MCF 10A (cell line): ENCODE measurements at places on chromosomes 12 and 14. TPM values are rescaled to one million over a fixed set of nuclear protein-coding genes. Genes with fewer than 3 reads are reported as not detected.

- H3K4me3 ChIP-seq = peak overlapping the region; percentile 63
- peak; percentile 96 for DNase-seq
- H3K27ac ChIP-seq = peak overlapping the region; percentile 94
- H3K4me1 ChIP-seq = peaks cover 52% of the 10 kb centered on the region
- peaks cover 62% of the 10 kb centered on the region for H3K36me3 ChIP-seq
Observed at GRCh38 chr12:108696111-108696995, 35.0 kb downstream of the CORO1C start.

GRCh38 chr14:99713972-99714371 lies 29.9 kb downstream of the CYP46A1 start:
- H3K4me3 ChIP-seq = no peak overlapping the region
- no peak overlapping the region for H3K27ac ChIP-seq
- no peaks in the 10 kb centered on the region for H3K27me3 ChIP-seq
- no peaks in the 10 kb centered on the region for H3K36me3 ChIP-seq

DNA sequence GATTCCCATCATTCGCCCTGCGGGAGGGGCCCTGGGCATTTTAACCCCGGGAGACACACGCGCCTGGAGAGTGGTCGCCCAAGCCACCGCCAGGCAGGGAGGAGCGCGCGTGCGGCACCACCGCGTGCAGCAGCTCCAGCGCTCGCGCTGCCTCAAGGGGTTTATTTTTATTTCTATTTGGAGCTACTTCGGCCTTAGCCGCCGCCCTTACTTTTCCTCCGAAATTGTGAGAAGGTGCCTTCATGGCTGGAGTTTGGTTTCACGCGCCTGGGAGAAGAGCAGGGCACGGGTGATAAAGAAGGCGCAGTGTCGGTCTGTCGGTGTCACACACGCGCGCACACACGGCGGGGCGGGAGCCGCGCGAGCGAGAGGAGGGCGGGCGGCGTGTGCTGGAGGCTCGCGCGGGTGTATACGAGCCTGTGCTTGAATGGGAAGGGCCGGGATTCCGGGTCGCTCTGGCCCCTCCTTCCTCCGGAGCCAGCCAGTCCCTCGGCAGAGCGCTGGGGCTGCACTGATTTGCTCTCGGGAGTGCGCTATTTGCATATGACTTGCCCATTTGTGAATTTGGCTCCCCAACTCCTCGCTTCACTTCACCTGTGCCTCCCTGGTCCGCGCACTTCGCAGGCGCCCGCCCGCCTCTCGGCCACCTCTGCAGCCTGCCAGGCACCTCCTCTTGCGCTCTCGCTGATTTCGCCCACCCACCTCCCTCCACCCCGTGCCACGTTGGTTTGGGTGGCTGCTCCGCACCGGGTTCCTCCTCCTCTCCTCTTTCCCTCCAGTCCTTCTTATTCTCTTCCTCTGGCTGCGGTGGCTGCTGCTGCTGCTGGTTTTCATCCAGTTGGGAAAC lies 932.3 kb downstream of the DIO2 start:
- peak overlapping the region; percentile 52 for H3K27ac ChIP-seq
- H3K36me3 ChIP-seq = no peaks in the 10 kb centered on the region
- H3K4me3 ChIP-seq = peak overlapping the region; percentile 81
- H3K4me1 ChIP-seq = no peaks in the 10 kb centered on the region
- H3K27me3 ChIP-seq = peaks cover 76% of the 10 kb centered on the region

The KRAS gene
- total RNA-seq = 17.6 and 21.7 TPM in 2 replicates

DNA sequence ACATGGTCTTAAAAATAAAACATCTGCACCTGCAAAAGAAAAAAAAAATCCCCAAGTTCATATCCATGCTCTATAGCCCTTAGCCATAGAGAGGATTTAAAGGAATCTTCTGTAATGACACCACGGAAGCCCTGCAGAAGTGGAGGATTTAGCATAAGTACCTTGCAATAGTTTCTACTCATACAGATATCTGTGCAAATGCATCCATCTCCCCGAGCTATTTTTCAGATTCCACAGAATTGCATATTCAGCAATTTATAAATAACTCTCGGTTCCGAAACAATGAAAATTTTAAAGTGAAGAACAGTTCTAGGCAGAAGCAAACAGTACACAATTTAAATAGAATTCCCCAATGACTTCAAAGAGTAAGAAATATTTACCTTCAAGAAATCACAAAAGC lies 424 bp downstream of the IGF1 start:
- H3K27me3 ChIP-seq = no peaks in the 10 kb centered on the region
- H3K36me3 ChIP-seq = no peaks in the 10 kb centered on the region
- H3K4me1 ChIP-seq = peaks cover 9% of the 10 kb centered on the region
- no peak overlapping the region for H3K4me3 ChIP-seq
- H3K27ac ChIP-seq = no peak overlapping the region
- no peak for DNase-seq

The ALG10 gene
- 7.6 and 7.8 TPM in 2 replicates for total RNA-seq

GRCh38 chr14:34063470-34064164 lies 112.7 kb upstream of the EGLN3 start:
- H3K4me1 ChIP-seq = peaks cover 13% of the 10 kb centered on the region
- H3K27me3 ChIP-seq = no peaks in the 10 kb centered on the region
- DNase-seq = no peak
- no peak overlapping the region for H3K27ac ChIP-seq
- H3K4me3 ChIP-seq = no peak overlapping the region

The MVK gene
- total RNA-seq = 15.5 and 17.1 TPM in 2 replicates

GRCh38 chr12:6195665-6196535 lies 4.3 kb upstream of the CD9 start:
- DNase-seq = peak; percentile 92
- peaks cover 27% of the 10 kb centered on the region for H3K4me1 ChIP-seq
- no peak overlapping the region for H3K4me3 ChIP-seq
- peaks cover 12% of the 10 kb centered on the region for H3K27me3 ChIP-seq

The PLCZ1 gene
- total RNA-seq = not detected in 2 replicates

The OR4E2 gene
- not detected in 2 replicates for total RNA-seq

The GPX2 gene
- total RNA-seq = not detected in 2 replicates

The CIROP gene
- total RNA-seq = not detected in 2 replicates

DNA sequence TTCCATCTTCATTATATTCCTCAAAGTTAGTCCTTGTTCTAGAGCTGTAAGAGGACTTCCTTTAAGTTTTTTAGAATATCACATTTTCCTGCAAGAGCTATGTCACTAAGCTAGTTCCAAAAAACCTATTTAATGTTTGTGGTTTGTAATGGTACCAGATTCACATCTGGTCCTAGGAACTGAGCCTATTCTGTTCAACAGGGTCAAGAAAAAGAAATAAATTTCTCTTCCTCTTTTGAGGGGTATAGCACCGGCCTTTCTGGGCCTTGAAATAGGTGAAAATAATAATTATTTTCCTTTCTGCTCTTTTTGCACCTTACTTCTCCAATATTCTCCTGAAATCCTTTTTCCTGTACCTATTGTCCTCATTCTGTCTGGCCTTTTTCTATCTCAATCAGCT lies 3.6 kb upstream of the STXBP6 start:
- DNase-seq = no peak
- peaks cover 26% of the 10 kb centered on the region for H3K27me3 ChIP-seq
- peaks cover 14% of the 10 kb centered on the region for H3K4me1 ChIP-seq
- H3K36me3 ChIP-seq = no peaks in the 10 kb centered on the region

GRCh38 chr12:65533177-65533883 lies 254.8 kb downstream of the MSRB3 start:
- peak overlapping the region; percentile 87 for H3K27ac ChIP-seq
- DNase-seq = peak; percentile 18
- no peaks in the 10 kb centered on the region for H3K27me3 ChIP-seq

- H3K4me3 ChIP-seq = no peak overlapping the region
- no peak for DNase-seq
- H3K4me1 ChIP-seq = no peaks in the 10 kb centered on the region
Observed at GRCh38 chr12:130391186-130391585, 53.5 kb downstream of the PIWIL1 start.

DNA sequence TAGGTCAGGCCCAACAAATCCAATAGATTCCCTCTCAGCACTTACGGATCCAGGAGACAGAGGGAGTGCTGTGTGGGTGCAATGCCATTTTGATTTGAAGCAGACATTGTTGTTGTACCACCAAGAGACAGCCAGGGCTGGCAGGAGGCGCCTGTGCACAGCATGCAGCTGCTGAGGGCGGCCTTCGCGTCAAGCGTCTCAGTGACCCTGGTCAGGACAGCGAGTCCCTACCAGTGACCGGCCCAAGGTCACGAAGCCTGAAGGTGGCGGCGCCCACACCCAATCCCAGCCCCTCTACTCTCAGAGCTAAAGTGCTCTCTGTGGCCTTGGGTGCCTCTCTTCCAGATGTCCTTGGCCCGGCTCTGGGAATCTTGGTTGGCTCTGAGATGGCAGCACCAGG lies 40.5 kb downstream of the PRMT8 start:
- DNase-seq = no peak
- peaks cover 6% of the 10 kb centered on the region for H3K36me3 ChIP-seq
- H3K27ac ChIP-seq = no peak overlapping the region
- H3K4me1 ChIP-seq = no peaks in the 10 kb centered on the region
- no peaks in the 10 kb centered on the region for H3K27me3 ChIP-seq

- H3K27ac ChIP-seq = peak overlapping the region; percentile 43
- H3K4me3 ChIP-seq = no peak overlapping the region
- DNase-seq = no peak
- no peaks in the 10 kb centered on the region for H3K27me3 ChIP-seq
- no peaks in the 10 kb centered on the region for H3K36me3 ChIP-seq
- peaks cover 10% of the 10 kb centered on the region for H3K4me1 ChIP-seq
Observed at GRCh38 chr14:32744811-32745445, 193.8 kb upstream of the NPAS3 start.

DNA sequence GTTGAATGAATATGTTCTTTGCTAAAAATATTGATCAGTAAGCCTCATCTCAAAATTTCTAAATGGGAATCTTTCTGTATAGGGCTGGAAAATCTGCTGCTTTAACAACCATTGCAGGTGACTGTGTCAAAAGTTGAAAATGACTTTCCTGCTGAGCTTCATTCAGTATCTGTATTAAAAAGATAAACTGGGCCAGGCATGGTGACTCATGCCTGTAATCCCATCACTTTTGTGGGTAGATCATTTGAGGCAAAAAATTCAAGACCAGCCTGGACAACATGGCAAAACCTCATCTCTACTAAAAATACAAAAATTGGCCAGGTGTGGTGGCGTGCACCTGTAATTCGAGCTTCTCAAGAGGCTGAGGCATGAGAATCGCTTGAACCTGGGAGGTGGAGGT lies 213.7 kb upstream of the SYT10 start:
- no peak for DNase-seq
- H3K36me3 ChIP-seq = no peaks in the 10 kb centered on the region
- no peak overlapping the region for H3K27ac ChIP-seq

DNA sequence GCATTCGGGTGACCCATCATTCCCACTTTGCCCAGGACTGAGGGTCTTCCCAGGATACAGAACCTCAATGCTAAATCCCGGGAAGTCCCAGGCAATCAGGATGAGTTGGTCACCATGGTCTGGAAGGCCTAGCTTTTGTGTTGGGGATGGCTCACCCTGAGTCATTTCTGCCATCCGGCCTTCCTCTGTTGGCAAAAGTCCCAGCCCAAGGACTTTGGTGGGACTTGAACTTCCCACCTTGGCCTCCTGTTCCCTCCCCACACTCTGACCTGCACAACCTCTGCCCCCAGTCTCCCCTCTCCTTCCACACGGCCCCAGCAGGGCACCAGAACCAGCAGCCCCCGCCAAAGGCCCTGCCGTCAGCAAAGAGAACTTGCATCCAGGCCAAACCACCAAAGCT lies 24.6 kb upstream of the NCOR2 start:
- peaks cover 22% of the 10 kb centered on the region for H3K4me1 ChIP-seq
- no peak overlapping the region for H3K4me3 ChIP-seq
- H3K36me3 ChIP-seq = no peaks in the 10 kb centered on the region
- no peaks in the 10 kb centered on the region for H3K27me3 ChIP-seq
- peak; percentile 77 for DNase-seq

DNA sequence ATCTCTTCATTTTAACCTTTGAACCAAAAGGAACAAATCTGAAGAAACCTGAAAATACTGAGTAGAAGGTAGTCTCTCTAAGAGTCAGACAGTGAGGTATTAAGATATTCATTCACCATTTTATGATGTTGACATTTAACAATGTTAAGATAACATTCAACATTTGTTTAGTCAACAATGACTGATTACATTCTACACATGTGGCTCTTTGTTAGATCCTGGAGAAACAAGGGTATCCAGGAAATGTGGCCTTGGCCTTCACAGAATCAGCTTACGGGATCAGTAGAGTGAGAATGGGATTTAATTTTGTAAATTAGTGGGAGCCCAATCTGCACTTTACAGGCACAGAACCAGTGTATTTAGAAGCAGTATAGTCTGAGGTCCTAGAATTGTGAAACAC lies 355.5 kb downstream of the KCNH5 start:
- peaks cover 5% of the 10 kb centered on the region for H3K36me3 ChIP-seq
- H3K27me3 ChIP-seq = no peaks in the 10 kb centered on the region
- DNase-seq = no peak
- H3K27ac ChIP-seq = no peak overlapping the region

DNA sequence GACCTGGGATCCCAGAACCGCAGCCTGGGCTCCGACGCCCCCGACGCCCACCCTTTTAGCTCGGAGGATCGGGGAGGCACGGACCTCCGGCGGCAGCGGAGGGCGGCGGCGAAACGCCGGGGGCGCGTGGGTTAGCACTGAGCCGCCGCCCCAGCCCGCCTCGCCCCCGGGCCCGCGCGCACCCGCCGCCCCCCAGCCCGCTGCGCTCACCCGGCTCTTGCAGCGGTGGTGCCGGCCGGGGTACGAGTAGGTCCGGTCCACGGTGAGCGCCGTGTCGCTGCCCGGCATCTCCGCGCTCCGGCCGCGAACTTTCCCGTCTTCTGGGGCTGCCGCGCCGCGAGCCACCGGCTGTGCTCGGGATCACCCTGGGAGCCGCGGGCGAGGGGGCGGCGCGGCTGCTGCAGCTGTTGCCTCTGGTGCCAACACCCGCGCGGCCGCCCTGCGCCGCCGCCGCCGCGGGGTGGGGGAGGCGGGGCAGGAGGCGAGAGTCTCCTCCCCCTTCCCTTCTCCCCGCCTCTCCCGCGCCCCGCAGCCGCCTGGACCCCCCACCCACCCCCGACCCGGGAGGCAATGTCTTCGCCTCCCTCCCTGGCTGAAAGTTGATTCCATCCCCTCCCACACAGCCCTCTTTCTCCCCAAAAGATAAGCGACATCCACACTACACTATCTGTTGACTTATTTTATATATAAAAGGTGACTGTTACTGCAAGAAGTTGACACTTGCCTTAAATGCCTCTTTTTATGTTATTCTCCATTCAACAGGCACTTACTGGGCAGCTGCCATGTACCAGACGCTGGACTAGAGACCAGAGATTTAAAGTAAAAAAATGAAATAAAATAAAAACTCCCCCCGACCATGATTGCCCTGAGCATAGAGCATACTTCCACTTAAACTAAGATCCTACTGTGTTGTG lies at the start of gene TMCC3:
Gene TMCC3 (minus strand): TSS at position 415 of the 914 bp plus-strand sequence. CDS start 127 bp downstream, at position 288.
- no peaks in the 10 kb centered on the region for H3K27me3 ChIP-seq
- DNase-seq = peak; percentile 42
- peaks cover 8% of the 10 kb centered on the region for H3K4me1 ChIP-seq

DNA sequence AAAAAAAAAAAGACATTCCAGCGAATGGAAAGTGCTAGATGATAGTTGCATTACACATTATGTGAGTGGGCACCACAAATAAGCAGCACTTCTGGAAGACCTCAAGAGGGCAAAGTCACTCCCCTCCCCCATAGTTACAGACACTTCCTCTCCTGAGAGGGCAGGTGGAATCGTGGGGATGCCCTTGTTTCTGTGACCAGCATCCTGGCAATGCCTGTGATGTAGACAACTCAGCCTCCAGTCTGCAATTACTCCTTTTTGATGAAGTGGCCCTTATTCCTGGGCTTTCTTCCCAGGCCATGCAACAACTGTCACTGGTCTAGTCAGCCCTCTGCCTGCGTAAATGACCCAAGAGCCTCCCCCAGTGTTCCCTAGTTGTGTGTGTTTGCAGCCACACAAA lies 104.8 kb downstream of the VRK1 start:
- DNase-seq = no peak
- H3K27ac ChIP-seq = no peak overlapping the region
- H3K27me3 ChIP-seq = no peaks in the 10 kb centered on the region
- no peak overlapping the region for H3K4me3 ChIP-seq
